Cerebellar nuclear complex (tissue), 1 donor: ENCODE measurements at places on chromosomes 3 and 15.

DNA sequence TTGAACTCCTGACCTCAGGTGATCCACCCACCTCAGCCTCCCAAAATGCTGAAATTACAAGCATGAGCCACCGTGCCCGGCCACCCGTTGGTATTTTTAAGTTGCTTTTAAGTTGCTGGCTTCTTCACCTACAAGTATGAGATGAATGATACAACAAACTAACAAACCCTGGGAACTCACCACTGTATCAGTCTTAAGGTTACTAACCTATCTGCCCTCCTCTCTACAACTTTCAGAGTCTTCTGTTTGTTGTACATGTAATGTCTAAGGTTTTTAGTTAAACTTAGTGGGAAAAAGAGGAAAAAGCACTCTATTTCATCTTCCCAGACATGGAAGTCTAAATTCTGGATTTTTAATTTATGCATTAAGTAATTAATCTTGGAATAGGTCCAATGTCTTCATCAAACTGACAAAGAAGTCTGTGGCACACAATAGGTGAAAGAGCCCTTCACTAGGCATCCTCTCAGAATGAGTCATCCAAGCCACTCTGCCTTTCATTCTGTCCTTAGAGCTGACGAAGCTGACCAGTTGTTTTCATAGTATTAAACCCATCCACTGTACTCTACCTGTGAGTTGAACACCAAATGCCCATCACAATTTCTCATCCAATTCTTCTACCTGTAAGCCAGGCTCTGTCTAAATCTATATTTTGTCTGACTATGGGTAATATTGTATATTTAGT is 936.1 kb downstream of the TUSC7 start:
- no peak for DNase-seq

GRCh38 chr3:123568034-123568433 is 16.8 kb downstream of the HACD2 start:
- no peak for DNase-seq

GRCh38 chr3:158057666-158058065 is 48.6 kb downstream of the SHOX2 start:
- DNase-seq: no peak

- no peak for DNase-seq
Measured at GRCh38 chr3:71214016-71214415, 369.5 kb downstream of the FOXP1 start.

GRCh38 chr15:63135804-63136203 is 14.1 kb downstream of the LACTB start:
- no peak for DNase-seq

GRCh38 chr3:18559331-18559842 is 134.2 kb upstream of the SATB1 start:
- DNase-seq: no peak
